Stimulated activated naive CD8-positive, alpha-beta T cell treated with anti-CD3 and anti-CD28 coated beads, Interleukin-15, amount 100 ng/mL, for 72 hours (primary cell): ENCODE measurements at places on chromosomes 5 and 9.

DNA sequence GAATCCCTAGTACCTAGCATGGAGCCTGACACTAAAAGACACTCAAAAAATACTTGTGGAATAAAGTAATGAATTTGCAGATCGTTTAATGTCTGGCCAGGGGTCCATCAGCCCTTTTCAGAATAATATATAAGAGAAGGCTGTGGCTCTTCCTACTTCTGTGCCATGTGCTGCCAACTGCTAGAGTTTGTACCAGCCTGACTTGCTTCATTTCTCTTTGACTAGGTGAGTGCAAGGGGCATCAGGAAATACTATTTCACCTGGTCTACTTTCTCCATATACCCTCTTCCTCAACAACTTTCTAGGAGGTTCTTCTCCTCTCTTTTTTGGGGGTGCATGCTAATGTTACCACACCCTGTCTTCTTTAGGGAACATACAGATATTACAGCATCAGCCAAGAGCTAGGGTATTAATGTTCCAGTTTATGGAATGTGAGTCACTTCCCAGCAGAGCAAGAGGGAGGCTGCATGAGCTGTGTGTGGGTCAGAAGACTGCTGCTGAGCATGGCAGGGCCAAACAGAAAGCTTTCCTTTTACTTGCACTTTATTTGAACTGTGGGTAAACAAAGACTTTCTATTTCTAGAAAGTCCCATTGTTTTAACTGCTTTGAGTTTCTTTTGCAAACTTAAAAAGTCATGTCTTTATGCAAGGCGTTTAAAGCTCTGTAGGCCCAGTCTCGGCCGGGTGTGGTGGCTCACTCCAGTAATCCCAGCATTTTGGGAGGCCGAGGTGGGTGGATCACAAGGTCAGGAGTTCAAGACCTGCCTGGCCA, 158.9 kb downstream of the ADAMTSL1 start:
- DNase-seq: no peak

- DNase-seq: no peak
These were observed 32.6 kb downstream of the FSTL4 start for GRCh38 chr5:133579766-133580165.

GRCh38 chr5:180305481-180305880, 13.6 kb upstream of the MAPK9 start:
- DNase-seq: no peak

DNA sequence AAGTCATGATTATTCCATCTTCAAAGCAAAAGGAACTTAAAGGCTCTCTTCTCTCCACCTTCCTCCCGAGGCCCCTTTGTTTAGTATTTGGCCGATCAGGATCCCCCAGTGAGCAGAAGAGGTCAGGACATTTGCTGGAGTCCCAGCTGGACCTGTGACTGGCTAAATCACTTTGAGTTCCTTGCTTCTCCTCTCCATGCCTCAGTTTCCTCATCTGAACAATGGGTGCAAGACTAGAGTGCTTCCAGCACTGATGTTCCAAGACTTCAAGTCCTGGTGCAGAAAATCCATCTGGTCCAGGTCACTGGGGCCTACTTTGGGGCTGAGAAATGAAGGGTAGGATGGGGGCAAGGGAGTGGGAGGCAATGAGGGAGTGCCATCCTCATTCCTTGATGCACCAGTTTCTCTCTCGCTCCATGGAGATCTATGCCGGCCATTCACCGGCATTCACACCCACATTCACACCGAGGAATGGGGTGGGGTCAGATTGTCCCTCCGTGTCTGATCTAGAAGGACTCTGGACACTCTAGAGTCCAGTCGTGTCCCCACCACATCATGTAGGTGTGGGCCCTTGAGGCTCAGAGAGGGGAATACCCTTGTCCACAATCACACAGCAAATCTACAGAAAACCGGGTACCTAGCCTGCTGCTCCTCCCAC, 38.7 kb upstream of the IL17B start:
- DNase-seq: no peak

- DNase-seq: no peak
These were observed 340.8 kb downstream of the FGF10 start for GRCh38 chr5:44048276-44048984.

DNA sequence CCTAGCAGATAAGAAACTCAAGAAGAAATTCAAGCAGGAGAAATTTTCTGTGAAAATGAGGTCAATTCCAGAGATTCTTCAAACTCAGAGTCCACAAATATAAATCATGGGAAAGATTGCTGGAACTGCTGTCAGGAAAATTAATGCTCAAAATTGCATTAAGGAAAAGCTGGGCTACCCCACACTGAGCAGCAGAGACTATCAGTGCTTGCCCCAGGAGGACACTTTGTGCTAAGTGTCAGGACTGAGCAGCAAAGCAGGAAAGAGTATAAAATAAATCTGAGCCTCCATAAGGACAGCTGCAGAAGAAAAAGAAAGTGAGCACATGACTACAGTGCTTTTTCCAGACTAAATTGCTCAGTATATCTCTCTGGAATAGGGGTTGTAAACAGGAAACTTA, 81.6 kb downstream of the RGS7BP start:
- no peak for DNase-seq

DNA sequence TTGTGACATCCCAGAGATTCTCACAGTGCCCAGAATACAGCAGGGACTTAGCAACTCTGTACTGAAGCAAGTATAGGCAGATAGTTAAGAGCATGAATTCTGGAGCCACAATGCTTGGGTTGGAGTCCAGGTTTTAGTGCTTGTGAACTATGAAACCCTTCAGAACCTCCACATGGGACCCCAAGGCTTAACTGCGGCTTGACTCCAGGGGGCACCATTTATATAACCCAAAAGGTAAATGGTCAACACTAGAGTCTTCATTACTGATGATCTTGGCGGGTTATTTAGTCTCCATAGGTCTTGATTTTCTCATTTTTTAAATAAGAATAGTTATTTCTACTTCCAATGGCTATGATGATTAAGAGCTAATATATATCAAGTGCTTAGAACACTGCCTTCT, 390.3 kb downstream of the TAF11L14 start:
- no peak for DNase-seq

DNA sequence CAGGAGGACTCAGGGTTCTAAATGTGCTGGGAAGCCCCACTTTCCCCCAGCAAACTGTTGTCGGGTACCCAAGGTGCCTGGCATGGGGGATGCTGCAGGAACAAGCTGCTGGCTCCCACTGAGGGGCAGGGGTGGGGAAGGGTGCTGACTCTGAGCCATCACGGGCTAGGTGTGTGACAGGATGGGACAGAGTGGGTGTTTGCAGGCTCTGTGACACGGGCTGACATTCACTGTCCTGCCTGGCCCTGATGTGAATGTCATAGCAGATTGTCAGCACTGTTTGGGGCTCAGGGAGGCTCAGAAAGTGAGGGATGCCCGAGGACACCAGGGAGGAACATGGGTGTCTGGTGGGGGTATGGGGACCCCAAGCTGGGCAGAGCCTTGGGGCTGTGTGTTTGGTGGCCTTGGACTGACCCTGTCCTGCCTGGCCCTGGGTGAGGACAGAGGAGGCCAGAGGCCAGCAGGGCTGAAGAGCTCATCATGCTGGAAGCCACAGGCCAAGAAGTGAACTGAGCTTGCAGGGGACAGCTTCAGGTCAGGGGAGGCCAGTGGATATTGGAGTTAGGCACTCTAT, 20.6 kb downstream of the WNK2 start:
- no peak for DNase-seq

GRCh38 chr5:126970517-126971017, 59.8 kb downstream of the MARCHF3 start:
- no peak for DNase-seq

GRCh38 chr5:130976493-130976892, 188.6 kb downstream of the HINT1 start:
- DNase-seq: no peak

DNA sequence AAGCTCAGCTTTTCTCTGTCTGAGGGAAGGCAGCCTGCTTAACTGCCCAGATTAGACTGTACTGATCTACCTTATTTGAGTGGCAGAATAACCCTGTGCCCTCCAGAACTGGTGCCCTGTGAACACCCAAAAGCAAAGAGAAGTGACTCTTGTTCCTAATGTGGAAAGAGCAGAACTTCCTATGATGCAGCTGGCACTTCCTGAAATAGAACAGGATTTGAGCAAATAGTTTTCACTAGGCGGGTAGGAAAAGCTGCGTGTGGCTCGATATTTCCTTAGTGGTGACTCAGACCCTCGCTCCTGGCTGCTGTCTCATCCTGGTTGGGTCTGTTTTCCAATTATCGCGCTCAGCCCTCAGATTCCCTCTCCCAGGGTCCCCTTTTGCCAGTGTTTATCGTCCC, 89.9 kb downstream of the SH3TC2 start:
- no peak for DNase-seq

- no peak for DNase-seq
These were observed 111.1 kb upstream of the IFNK start for GRCh38 chr9:27412963-27413362.

GRCh38 chr5:43073597-43074546, 33.8 kb upstream of the ANXA2R start:
- DNase-seq: peak; percentile 48

- DNase-seq: no peak
These were observed 29.3 kb upstream of the UBE2QL1 start for GRCh38 chr5:6419340-6419852.

DNA sequence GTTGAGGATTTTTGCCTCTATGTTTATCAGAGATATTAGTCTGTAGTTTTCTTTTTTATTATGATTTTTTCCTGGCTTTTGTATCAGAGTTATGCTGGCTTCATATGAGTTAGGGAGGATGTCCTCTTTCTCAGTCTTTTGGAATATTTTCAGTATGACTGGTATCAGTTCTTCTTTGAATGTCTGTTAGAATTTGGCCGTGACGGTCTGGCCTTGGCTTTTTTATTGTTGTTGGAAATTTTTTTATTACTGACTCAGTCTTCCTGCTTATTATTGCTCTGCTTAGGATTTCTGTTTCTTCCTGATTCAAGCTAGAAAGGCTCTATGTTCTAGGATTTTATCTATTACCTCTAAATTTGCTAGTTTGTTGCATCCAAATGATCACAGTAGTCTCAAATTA, 421.9 kb downstream of the CDH10 start:
- no peak for DNase-seq

- no peak for DNase-seq
These were observed 1.3 kb upstream of the CARD19 start for GRCh38 chr9:93094658-93095204.

GRCh38 chr5:151288180-151288579, 15.4 kb downstream of the SLC36A3 start:
- DNase-seq: no peak

- no peak for DNase-seq
These were observed 43.0 kb upstream of the FLT4 start for GRCh38 chr5:180692429-180692828.

- no peak for DNase-seq
These were observed 257.6 kb downstream of the NFIB start for GRCh38 chr9:14056316-14056861.

DNA sequence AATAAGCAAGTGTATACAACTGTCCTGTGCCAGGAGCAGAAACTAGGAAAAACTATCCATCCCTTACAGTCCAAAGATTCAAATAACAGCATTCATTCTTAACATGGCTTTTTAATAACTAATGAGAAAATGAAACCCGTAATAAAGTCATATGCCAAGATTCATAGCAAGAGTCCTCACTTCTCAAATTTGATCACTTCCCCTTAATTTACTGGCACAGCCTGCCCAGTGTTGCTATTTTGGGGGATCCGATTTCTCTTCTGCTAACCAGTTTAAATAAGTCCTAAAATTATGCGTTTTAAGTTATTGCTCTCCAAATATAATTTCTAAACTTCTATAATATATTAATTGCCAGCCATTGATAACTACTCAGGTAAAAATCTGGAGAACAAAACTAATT, 177.0 kb upstream of the PTGER4 start:
- no peak for DNase-seq

DNA sequence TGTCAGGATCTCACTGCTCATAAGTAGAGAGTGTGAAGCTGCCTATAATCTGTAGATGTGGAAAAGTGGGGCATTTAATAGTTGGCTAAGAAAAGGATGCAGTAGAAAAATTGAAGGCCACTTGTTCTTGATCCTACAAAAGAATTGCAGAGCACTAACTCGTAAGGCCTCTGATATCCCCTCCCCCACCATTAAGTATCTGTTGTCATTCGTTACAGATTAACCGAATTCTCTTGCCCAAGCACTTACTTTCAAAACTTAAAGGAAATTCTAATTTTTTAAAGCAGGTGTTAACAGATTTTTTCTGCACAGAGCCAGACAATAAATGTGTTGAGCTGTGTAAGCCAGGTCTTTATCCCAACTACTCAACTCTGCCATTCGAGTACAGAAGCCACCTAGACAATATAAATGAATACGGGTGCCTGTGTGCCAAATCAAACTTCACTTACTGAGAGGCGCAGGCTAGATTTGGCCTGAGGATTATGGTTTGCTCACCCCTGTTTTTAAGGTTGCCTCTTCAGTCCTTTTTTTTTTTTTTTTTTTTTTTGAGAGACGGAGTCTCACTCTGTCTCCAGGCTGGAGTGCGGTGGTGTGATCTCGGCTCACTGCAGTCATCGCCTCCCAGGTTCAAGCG, 234.8 kb downstream of the RFK start:
- no peak for DNase-seq

GRCh38 chr5:133108481-133108921, 56.7 kb downstream of the HSPA4 start:
- no peak for DNase-seq

DNA sequence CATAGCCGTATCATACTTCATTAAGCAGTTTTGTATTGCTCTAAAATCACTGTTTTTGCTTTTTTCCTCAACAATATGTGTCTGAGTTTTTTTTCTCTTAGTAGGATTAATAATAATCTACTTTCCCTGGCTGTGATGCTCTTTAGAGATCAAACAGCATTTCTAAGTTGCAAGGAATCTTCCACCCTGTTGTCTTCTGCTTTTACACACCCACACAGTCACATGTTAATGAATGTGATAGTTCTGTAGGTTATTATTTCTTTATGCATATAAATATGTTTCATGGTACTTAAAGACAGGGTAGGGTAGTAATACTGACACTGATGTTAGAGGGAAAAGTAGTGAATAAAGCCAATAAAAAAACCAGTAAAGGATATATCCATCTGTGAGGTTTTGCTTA, 29.3 kb downstream of the SLC44A1 start:
- no peak for DNase-seq

- peak; percentile 42 for DNase-seq
These were observed 74.7 kb upstream of the SPIN1 start for GRCh38 chr9:88313364-88314220.

DNA sequence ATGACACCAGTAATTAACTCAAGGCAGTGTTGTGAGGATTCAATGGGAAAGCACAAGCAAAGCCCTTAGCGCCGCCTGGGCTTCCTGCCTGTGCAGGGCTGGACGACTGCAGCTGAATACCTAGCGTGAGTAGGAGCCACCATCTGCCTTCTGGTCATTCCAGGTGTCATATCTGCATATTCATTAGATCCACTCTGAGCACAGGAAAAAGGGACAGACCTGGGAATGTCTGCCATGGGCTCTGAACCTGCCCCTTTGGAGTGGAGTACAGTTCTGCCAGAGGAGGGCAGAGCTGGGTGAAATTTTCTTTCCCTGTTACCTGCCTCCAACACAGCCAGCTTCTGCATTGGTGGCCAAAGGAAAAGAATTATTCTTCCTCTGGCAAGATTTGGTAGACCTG, 298.8 kb downstream of the NSG2 start:
- DNase-seq: no peak

DNA sequence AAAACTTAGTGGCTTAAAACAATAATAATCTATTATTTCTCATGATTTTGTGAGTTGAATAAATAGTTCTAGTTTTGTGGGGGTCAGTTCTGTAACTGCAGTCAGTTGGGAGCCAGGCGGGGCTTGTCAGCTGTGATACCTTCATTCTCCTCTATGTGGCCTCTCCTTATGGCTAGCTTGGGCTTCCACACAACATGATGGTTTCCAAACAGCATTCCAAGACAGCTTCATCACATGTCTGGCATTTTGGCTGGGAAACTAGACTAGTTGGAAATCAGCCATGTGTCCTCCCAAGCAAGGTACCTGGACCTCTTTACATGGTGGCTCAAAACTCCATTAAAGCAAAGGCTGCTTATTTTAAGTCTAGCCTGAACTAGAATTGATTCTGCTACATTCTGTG, 61.4 kb upstream of the RANBP3L start:
- DNase-seq: no peak
